T-helper 1 cell treated with Interleukin-12 subunit alpha and Interleukin-12 subunit beta and Interleukin-4 antibody, amounts not matched to agents 30 ng/mL and 1 ng/mL, for 36 hours (primary cell): ENCODE measurements at places on chromosomes 11 and 22. TPM values are rescaled to one million over a fixed set of nuclear protein-coding genes. Genes with fewer than 3 reads are reported as not detected.

Gene SYT13
- total RNA-seq, result not detected in 2 replicates

Gene RFPL1
- total RNA-seq, result 0.15 TPM in 1 of 2 replicates, not detected in the other

Gene IGLL5
- total RNA-seq, result not detected in 2 replicates

Gene CCDC34
- total RNA-seq, result 7.8 and 9.5 TPM in 2 replicates

Gene BRSK2
- total RNA-seq, result 0.27 and 0.44 TPM in 2 replicates

Gene KCNK4
- 0.76 TPM in 1 of 2 replicates, not detected in the other for total RNA-seq

Gene OR52I2
- not detected in 2 replicates for total RNA-seq

Gene MYRF
- 0.83 and 1.3 TPM in 2 replicates for total RNA-seq
